ENCODE measurements at places on chromosomes 5 and 9. TPM values are rescaled to one million over a fixed set of nuclear protein-coding genes. Genes with fewer than 3 reads are reported as not detected.

Gene KLF4
- total RNA-seq: 10.0 TPM

Gene GFRA3
- not detected for total RNA-seq

Gene MAP1B
- total RNA-seq: 58.9 TPM

Gene NPR2
- total RNA-seq: 19.0 TPM

Gene PLAC8L1
- not detected for total RNA-seq

Gene RNF183
- not detected for total RNA-seq

Gene TEK
- 3.0 TPM for total RNA-seq

Gene TEX53
- not detected for total RNA-seq

Gene PCSK1
- total RNA-seq: 0.13 TPM

Gene ADAMTS12
- 82.2 TPM for total RNA-seq

Gene OR1J2
- not detected for total RNA-seq

Gene SLC36A3
- not detected for total RNA-seq

Gene SPATA31C1
- not detected for total RNA-seq

Gene SVEP1
- 14.1 TPM for total RNA-seq

Gene TSSK1B
- total RNA-seq: 0.26 TPM

Gene APC
- total RNA-seq: 19.2 TPM

Gene CDC25C
- total RNA-seq: 11.1 TPM

Gene IL11RA
- total RNA-seq: 10.2 TPM

Gene TICAM2
- total RNA-seq: 4.9 TPM

Gene ANKRD34B
- not detected for total RNA-seq

Gene SLC22A5
- total RNA-seq: 4.1 TPM

Gene CDH9
- total RNA-seq: 0.13 TPM

Gene ATG12
- 39.6 TPM for total RNA-seq

Gene RAD17
- 14.0 TPM for total RNA-seq

Gene SLC36A2
- total RNA-seq: not detected

Gene RELL2
- total RNA-seq: 3.7 TPM

Gene PTGR1
- 101 TPM for total RNA-seq

Gene MEIKIN
- total RNA-seq: not detected

Gene RABEPK
- total RNA-seq: 12.5 TPM

Gene CTXN3
- total RNA-seq: not detected

Gene ORM2
- total RNA-seq: not detected

Gene SIT1
- total RNA-seq: not detected

Gene ENTPD2
- total RNA-seq: not detected

Gene CKMT2
- 1.6 TPM for total RNA-seq

Gene PDGFRB
- 136 TPM for total RNA-seq

Gene ALDH1B1
- 16.8 TPM for total RNA-seq
